ENCODE measurements at places on chromosomes 6 and 20. TPM values are rescaled to one million over a fixed set of nuclear protein-coding genes. Genes with fewer than 3 reads are reported as not detected.

The HCRTR2 gene
- not detected for total RNA-seq

The CCR6 gene
- total RNA-seq: not detected

The GSTA3 gene
- not detected for total RNA-seq

The MTFR2 gene
- total RNA-seq: 10.1 TPM

The PACSIN1 gene
- total RNA-seq: not detected

The GPANK1 gene
- total RNA-seq: 32.0 TPM

GRCh38 chr6:63349401-63349800 is 29.6 kb upstream of the LGSN start:
- DNase-seq: no peak
- no peak overlapping the region for H3K27ac ChIP-seq
- no peak overlapping the region for H3K4me3 ChIP-seq

GRCh38 chr6:163092876-163093275 is 321.6 kb upstream of the QKI start:
- H3K27ac ChIP-seq: no peak overlapping the region
- DNase-seq: no peak
- no peaks in the 10 kb centered on the region for H3K27me3 ChIP-seq
- no peaks in the 10 kb centered on the region for H3K4me1 ChIP-seq

- no peaks in the 10 kb centered on the region for H3K36me3 ChIP-seq
- H3K27ac ChIP-seq: no peak overlapping the region
- H3K27me3 ChIP-seq: peaks cover 1% of the 10 kb centered on the region
- DNase-seq: no peak
- no peaks in the 10 kb centered on the region for H3K4me1 ChIP-seq
Measured at GRCh38 chr20:61888101-61888865, 177.4 kb downstream of the TAF4 start.

DNA sequence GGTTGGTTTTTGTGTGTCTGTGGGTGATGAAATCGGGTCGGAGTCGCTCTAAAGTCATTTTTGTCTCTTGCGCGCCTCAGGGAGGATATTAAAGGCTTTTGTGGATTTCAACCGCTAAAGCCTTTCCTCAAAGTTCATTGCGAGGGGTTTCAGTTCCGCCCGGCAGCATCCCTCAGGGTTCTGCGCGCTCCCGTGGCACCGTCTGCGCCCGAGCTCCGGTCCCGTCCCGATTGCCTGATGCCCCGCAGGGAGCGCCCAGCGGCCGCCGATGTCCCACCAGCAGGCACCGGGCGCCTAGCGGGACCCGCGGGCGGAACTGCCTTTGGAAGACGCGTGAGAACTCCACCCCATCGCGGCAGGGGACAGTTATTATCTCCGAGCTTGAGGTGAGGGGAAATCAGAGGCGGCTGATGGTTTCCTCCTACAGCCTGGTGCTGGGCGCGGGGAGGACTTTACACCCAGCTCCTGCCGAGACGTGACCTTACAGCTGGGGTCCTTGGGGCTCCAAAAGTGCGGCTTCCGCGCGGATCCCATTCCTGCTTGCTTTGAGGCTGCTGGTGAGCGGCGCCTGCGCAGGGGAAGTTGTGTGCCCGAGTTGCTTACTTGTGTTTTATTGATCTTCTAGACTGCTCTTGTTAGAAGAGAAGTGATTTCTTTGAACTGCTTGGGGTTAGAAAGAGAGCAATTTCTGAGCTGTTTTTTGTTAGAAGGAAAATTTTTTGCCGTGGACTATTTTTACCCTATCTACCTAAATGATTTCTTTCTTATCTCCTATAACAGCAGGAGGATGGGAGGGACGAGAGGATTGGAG is 27.1 kb downstream of the ULBP1 start:
- DNase-seq: peak; percentile 34
- H3K27ac ChIP-seq: no peak overlapping the region
- H3K4me1 ChIP-seq: peaks cover 14% of the 10 kb centered on the region
- H3K27me3 ChIP-seq: peaks cover 92% of the 10 kb centered on the region
- peak overlapping the region; percentile 43 for H3K4me3 ChIP-seq

DNA sequence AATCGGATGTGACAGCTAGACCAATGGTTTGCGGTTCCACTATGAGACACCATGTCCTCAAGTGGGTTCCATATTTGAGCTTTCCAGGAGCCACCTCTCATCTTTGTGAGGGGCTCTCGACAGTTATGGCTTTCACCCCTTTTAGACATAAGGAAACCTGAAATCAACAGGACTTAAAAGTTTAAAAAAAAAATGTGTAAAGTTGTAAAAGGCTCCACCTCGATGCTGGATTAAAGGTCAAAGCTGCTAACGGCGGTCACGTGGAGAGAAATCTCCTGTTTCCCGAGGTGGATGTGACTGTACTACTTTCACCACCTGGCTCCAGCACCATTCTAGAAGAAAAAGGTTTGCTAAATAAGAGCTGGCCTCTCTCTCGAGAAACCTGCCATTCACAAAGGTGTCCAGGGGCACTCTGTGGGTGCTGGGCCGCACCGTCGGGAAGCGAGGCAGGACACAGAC is 542 bp downstream of the ATP5F1E start:
- peaks cover 28% of the 10 kb centered on the region for H3K4me1 ChIP-seq
- H3K27me3 ChIP-seq: no peaks in the 10 kb centered on the region
- peak overlapping the region; percentile 92 for H3K27ac ChIP-seq
- H3K4me3 ChIP-seq: peak overlapping the region; percentile 92
- no peak for DNase-seq
- H3K36me3 ChIP-seq: peaks cover 74% of the 10 kb centered on the region

DNA sequence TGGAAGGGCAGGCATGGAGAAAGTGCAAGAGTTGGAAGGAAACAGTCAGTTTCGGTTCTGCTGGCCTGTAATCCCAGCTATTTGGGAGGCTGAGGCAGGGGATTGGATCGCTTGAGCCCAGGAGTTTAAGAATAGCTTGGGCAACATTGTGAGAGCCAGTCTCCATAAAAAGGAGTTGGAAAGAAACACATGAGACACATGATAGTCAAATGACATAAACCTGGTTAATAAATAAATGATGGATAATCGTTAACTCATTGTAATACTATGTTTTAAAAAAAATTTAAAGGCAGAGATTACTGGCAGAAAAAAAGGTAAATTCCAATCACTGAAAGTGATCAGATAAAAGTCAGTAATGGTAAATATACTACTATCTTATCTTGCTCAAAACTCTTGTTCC is 37.2 kb upstream of the PHACTR1 start:
- DNase-seq: no peak
- no peaks in the 10 kb centered on the region for H3K27me3 ChIP-seq
- H3K36me3 ChIP-seq: no peaks in the 10 kb centered on the region
- H3K4me1 ChIP-seq: no peaks in the 10 kb centered on the region

- H3K27me3 ChIP-seq: no peaks in the 10 kb centered on the region
- no peak overlapping the region for H3K4me3 ChIP-seq
- peak; percentile 79 for DNase-seq
- H3K4me1 ChIP-seq: peaks cover 56% of the 10 kb centered on the region
- peak overlapping the region; percentile 69 for H3K27ac ChIP-seq
Measured at GRCh38 chr6:140082867-140083297, 708.4 kb upstream of the CITED2 start.

- no peaks in the 10 kb centered on the region for H3K36me3 ChIP-seq
- peaks cover 17% of the 10 kb centered on the region for H3K4me1 ChIP-seq
- H3K4me3 ChIP-seq: no peak overlapping the region
- H3K27ac ChIP-seq: peak overlapping the region; percentile 69
- H3K27me3 ChIP-seq: no peaks in the 10 kb centered on the region
- peak; percentile 19 for DNase-seq
Measured at GRCh38 chr6:84872996-84873723, 108.8 kb upstream of the TBX18 start.

Data from A673 (cell line).